Endodermal cell (in vitro differentiated cells): ENCODE measurements at places on chromosomes 2 and 18. TPM values are rescaled to one million over a fixed set of nuclear protein-coding genes. Genes with fewer than 3 reads are reported as not detected.
A peak's percentile ranks its signal among the peaks of the same experiment; 100 is the strongest.

DNA sequence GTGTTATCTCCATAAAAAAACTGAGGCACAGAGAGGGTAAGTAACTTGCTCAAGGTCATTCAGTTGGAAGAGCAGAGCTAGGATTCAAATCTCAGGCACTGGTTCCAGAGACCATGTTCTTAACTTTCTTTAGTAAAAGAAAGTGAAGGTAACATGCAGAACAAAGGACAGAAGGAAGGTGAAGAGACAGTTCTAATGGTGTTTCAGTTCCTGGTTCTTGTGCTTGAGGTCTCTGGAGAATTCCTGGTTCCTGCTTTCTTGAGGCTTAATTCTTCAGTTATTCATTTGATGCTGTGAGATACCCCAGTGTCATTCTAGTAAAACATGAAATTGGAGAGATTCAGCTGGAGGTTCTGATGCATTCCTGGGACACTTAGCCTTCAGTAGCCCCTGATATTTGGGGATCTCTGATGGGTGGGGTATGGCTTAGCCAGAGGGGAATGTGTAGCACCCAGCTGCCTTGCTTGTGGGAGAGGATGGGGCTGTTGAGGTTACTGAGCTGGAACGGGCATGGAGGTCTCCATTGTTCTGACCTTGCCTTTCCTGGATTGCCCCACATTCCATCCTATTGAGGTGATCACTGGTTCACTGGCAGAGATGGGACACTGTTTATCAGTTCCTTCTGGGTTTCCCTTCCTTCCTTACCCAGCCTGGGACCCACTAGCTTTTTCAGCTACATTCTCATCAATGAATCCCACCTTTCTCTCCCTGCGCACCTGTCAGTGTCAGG is 46.8 kb downstream of the SEMA4F start:
- no peak for DNase-seq

DNA sequence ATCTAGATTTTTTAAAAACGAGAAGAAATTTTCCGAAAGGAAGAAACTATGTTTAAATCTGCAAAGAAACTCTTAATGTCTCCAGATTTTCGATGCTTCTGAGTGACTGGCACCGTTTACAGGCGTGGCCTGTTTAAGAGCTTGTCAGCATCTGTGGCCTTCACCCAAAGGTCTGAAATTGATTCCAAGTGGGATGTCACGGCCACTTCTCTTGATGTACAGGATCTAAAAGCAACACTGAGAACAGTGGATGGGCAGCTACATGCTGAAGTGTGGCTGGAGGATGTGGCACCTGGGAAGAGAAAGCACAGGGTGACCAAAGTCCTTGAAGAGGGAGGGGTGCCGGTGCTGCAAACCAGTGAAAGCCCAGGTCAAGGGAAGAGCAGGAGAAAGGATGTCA is 28.0 kb downstream of the EMILIN2 start:
- peak; percentile 28 for DNase-seq

GRCh38 chr18:74579496-74580065 is 18.1 kb upstream of the ZNF407 start:
- DNase-seq = peak; percentile 69

DNA sequence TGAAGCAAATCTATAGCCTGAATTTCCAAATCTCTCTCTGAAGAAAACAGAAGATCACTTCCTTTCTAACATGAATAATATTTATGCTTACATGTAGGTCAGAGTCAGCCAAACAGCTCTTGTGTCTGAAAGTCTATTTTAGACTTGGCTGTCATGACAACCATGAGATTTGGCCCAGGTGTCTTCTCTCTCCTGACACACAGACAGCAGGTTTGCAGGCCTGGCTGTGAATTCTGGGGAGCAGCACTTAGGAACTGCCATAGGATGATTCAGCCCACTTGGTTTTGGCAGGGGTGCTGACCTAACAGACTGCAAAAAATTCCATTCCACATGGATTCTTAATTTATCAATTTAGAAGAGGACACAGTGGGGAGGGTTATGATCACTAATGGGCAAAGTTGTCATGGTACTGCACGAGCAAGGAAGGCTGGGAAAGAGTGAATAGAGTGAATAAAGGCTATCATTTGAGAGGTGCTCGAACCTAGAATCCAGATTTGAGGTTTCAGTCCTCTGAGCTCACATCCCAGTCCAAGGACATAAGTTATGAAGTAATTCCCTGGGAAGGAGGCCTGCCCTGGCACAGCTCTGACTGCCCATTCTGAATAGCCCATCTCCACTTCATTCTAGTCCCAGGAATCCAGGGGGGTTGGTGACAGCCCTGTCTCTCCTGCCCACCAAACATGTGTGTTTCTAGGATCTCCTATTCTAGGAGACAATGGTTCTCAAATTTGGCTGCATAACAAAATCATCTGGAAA is 453.9 kb upstream of the TRIB2 start:
- DNase-seq = no peak

DNA sequence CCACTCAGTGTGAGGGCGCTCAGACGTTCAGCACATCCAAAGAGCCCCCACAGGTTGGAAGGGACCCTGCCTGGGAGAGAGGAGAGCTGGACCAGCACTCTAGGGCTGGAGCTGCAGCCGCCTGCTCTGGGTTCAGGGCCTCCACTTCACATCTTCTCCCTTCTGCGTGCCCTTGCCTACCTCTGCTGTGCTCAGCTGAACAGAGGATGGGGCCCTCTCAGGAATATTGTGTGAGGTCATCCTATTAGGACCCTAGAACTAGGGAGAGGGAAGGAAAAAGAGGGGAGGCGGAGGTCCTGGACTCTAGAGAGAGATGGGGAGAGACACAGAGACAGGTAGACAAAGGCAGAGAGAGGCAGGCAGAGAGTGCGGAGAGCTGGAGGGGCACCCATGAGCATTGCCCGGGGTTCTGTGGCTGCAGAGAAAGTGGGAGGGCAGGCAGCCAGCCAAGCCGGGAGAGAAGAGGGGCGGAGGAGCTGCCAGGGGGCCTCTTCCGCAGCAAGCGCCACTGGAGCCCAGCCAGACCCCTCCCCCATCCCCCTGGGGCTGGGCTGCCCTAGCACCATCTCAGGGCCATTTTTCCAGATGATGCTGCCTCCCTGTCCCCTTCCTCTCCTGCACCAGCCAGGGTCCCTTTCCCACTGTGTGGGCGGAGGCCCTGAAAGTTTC is 8.3 kb upstream of the TNS1 start:
- no peak for DNase-seq

- DNase-seq = no peak
Observed at GRCh38 chr2:204027091-204027490, 90.5 kb downstream of the ICOS start.

- no peak for DNase-seq
Observed at GRCh38 chr18:68733707-68734106, 18.8 kb upstream of the TMX3 start.

DNA sequence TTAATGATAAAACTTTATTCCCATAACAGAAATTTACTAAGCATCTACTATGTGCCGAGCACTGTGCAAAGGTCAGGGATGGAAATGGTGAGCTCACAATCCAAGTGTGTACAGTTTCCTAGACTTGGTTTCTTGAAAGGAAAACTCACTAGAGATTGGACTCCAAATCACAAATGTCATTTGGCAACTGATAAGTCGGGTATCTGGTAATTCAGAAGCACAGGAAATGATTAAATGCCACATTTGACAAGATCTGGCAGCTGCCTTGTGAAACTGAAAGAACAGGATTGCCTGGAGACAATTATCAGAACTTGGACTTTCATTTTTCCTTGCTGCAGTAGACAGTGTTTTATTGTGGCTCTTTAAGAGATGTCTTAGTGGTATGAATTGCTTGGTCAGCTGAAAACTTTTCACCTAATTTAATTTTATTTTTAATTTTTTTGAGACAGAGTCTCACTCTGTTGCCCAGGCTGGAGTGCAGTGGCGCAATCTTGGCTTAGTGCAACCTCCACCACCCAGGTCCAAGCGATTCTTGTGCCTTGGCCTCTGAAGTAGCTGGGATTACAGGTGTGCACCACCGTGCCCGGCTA is 19.2 kb downstream of the ITGA6 start:
- DNase-seq = no peak

GRCh38 chr2:67234440-67234839 is 162.7 kb upstream of the ETAA1 start:
- DNase-seq = peak; percentile 63

DNA sequence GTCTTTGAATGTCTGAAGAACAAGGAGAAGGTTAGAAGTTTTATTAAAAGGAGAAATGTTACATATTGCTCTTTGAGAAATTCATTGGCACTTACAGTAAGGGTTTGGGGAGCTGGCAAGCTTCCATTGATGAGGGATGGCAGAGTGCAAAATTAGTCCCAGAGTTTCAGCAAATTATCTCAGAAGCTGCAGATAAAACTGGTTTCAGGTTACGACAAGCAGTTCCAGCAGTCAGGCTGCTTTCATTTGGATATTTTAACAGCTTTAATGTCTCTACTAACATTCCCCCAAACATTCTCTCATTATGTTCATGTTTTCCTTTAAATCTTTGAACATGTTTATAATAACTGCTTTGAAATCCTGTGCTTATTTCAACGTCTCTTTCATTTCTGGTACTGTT is 153.1 kb downstream of the TTC27 start:
- no peak for DNase-seq

DNA sequence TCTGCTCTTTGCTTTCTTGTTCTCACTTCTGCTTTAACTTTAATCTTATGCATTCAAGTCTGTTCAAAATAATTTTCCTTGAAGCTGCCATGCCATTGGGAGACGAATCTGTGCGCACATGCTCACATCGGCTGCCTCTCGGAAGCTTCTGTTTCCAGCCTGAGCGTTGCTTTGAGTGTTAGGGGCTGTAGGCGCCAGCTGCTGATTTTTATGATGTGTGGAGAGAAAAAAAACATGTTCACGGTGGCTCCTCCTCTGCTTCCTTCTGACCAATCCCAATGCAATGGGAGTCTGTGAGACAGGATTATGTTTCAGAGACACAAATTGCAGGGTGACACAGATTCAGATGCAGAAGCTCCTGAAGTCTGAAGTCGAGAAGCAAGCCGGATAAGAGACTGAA is at the start of gene MC4R:
Gene MC4R (minus strand): TSS at position 180 of the 400 bp plus-strand sequence. CDS start 426 bp downstream, outside the sequence.
- DNase-seq = peak; percentile 71

GRCh38 chr2:8329660-8330622 is 351.9 kb upstream of the ID2 start:
- peak; percentile 48 for DNase-seq

GRCh38 chr2:231415029-231415428 is 19.5 kb downstream of the B3GNT7 start:
- DNase-seq = no peak

- DNase-seq = no peak
Observed at GRCh38 chr2:143553261-143553660, 424.0 kb downstream of the ARHGAP15 start.

DNA sequence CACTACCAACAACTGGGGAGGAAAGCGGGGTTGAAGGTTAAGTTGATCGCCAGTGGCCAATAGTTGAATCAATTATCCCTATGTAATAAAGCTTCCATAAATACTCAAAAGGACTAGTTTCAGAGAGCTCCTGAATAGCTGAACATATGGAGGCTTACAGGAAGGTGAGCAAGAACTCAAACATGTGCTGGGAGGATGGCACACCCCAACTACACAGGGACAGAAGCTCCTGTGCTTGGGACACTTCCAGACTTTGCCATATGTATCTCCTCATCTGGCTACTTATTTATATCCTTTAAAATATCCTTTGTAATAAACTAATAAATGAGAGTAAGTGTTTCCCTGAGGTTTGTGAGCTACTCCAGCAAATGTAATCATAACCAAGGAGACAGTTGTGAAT is 115.7 kb downstream of the HNMT start:
- no peak for DNase-seq

DNA sequence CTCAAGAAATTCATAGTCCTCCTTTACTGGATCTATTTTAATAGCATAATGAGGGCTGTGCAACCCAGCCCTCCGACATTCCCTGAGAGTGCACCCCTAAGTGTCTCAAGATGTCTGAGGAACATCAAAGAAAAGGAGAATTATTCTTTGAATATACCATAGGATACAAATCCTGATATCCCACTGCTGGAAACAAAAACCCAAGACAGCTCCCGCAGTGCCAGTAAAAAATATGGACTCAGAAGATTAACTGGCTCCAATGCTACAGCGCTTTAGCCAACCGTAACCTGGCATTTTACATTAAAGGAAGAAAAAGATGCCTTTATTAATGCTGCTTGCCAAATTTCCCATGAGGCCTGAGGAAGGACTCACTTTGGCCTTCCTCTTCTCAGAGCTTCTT is 168.4 kb downstream of the TTC32 start:
- no peak for DNase-seq

DNA sequence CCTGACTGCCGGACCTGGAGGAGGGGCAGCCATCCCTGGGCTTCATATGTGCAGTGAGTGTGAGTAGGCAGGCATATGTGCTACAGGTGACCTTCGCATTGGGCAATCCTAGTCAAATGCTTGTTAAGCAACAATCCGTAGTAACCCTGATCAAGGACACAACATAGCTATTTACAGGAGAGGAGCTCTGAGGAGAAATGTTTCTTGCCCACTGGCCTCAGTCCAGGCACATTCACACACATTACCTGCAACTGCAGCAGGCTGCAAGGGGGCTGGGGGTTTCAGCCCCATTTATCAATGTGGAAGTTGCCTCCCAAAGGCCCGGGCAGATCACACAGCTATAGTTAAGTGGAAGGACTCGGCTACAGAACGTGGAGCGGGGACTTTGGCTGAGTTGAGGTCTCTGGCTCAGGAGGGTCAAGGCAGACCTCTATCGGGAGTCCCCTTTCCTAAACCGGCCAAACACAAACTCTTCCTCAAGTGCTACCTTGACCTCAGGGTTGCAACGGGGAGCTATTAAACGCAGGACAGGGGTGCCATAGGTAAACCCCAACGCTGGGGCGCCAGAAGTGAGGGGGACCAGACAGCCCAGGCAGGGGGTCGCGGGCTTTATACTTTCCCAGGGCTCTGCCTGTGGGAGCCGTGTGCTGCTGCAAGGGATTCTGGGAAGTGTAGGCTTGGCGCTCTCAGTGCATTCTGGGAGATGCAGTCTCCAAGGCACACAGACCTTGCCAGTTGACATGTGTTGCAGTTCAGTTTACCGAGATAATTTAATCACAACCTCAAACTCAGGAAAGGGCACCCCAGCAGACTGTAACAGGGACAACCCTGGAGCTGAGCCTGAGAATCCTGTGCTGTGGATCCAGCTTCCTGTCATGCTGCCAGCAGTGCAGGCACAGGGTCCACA is 9.4 kb downstream of the KHK start:
- peak; percentile 89 for DNase-seq

- peak; percentile 35 for DNase-seq
Observed at GRCh38 chr2:232892843-232893242, 22.8 kb downstream of the SNORC start.

FSIP2 gene
- total RNA-seq = 4.8 and 6.7 TPM in 2 replicates

FIGN gene
- total RNA-seq = 16.3 and 18.6 TPM in 2 replicates

SAG gene
- not detected in 2 replicates for total RNA-seq

CPS1 gene
- total RNA-seq = 12.5 and 12.9 TPM in 2 replicates

TTC31 gene
- 19.1 to 32.4 TPM (median 32.4 TPM) in 3 replicates for total RNA-seq
